ENCODE measurements at places on chromosomes 5 and 9.

GRCh38 chr5:96489532-96489931 is 56.5 kb upstream of the PCSK1 start:
- DNase-seq: no peak

- no peak for DNase-seq
Observed at GRCh38 chr9:79371301-79371700, 200.5 kb upstream of the TLE4 start.

GRCh38 chr9:607417-607816 is 234.1 kb upstream of the DMRT1 start:
- DNase-seq: no peak

- DNase-seq: no peak
Observed at GRCh38 chr9:113807173-113808061, 68.7 kb upstream of the ZNF618 start.

DNA sequence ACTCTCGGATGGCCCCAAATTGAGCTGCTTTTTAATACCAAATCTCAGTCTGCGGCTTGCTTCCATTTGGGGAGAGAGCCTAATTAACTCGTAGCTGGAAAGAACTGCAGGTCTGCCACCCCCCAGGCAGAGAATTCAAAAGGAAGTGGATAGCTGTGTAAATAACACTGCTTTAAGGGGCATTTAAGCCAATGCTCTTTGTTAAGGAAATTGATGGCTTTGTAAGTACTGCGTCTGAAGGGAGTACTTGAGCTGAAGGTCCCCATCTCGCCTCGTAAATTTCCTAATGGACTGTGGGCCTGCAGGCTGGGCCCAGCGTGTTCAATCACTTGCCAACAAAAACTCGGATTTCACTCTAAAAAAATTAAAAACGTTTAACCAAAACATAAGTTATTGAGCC is 132.7 kb downstream of the PAPPA start:
- DNase-seq: no peak

DNA sequence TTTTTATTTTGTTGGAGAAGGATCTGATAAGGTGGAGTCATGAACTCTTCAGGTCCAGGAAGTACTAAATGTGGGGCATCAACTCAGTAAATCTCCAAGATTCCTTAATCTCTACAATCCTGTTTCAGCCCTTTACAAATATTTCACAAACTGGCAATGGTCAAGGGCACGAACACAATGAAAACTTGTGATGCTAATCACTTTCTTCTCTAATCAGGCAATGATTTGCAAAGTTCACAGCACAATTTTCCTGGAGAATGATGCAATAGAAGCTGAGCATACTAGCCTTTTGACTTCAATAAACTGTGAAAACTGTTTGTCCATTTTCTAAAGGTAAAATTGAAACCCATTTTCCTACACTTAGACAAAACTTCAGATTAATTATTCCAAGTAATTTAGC is 16.9 kb downstream of the GDF9 start:
- DNase-seq: no peak

DNA sequence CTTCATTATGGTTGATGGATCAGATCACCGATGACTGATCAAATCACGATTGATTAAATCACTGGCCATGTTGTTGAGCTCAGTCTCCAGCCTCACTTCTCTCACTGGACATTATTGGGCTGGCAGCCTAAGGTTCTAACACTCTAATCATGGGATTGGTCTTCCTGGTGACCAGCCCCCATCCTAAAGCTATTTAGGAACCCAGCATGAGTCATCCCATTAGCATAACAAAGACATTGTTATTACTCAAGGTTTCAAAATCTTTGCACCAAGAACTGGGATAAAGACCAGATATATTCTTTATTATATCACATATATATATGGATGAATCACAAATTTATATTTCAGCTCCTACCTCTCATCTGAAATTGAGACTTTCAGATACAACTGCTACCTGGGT is 272.1 kb upstream of the IL12B start:
- DNase-seq: no peak

DNA sequence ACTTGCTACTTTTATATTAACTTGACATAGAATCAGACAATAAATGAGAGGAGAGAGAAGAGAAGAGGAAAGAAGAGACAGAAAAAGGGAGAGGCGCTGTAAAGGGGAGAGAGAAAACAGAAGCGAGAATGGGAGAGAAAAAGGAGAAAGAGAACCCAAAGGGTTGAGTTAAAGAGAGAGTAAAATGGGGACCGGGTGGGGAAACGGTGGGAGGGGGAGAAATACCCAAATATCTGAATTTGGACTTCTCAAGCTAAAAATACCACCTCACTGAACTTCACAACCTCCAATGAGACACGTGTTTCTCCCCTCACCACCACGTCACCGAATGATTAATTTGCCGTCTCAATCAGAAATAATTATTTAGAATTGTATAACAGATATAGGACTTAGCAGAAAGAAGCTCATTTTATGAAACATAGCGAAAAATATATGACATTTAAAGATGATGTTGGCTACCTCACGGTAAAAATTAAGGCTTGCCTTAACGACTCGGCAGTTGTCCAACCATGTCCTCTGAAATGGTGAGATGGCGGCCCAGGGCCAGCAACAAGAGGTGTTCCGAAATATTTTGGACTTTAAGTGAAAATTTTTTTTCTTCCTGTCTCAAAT is 204.1 kb downstream of the MEF2C start:
- no peak for DNase-seq
